ENCODE measurements at places on chromosomes 7 and 10.

GRCh38 chr10:71294091-71294561 is 24.9 kb upstream of the SLC29A3 start:
- DNase-seq, result no peak

GRCh38 chr7:30791114-30791513 is 19.9 kb downstream of the MINDY4 start:
- no peak for DNase-seq

DNA sequence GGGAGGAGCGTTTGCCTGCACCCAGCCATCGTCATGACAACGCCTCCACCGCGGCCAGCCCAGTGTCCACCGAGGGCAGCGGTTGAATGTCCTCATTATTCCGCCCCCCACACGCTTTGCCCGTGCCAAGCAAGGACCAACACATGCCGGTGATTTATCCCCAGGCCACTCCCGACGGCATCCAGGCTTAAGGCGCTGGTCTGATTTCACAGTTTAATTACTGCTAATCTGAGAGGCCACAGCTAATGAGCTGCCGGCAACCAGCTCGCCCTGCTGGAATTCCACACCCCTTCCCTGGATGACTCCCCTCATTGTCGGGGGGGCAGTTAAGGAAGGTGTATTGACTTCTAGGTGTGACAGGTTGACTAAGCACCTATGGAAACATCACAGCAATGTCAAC is 432.3 kb downstream of the DNAJB6 start:
- no peak for DNase-seq

- DNase-seq, result no peak
Observed at GRCh38 chr7:68309271-68309670, 1289.0 kb upstream of the AUTS2 start.

DNA sequence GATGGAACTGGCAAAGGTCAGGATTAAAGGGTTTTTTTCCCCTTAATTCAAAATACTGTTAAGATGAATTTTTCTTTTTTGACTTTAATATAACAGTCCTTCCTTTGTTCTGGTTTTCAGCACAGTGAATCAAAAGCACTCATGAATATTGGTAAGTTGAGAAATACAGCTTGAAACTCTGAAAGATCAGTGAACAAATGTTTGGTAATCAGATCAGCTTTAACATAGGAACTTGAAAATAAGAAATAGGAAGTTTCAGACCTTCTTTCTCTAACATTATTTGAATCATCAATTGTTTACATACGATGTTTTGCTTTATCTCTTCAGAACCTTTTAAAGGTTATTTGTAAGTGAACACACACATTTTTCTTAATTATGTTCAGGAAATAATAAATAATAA is 90.5 kb downstream of the SGMS1 start:
- DNase-seq, result no peak

- no peak for DNase-seq
Observed at GRCh38 chr7:154744861-154745258, 258.1 kb downstream of the PAXIP1 start.

DNA sequence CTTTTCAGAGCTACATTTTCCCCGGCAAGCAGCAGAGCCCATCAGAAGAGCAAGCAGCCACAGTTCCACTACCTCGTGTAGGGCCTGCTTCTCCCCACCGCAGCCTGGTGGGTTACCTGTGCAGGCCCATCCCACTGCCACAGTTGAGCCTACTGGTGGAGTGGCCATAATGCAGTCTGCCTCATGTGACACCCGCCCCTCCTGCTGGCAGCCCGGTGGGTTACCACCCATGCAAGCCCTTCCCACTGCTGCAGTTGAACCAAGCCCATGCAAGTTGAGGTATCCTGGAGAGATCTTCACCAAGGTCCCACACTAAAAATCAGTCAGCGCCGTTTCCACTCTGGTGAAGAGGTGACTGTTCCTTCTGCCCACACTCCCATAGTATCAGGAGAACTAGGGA is 32.1 kb upstream of the CNNM1 start:
- DNase-seq, result no peak

GRCh38 chr7:104272767-104273384 is 55.5 kb upstream of the LHFPL3 start:
- DNase-seq, result peak; percentile 30

DNA sequence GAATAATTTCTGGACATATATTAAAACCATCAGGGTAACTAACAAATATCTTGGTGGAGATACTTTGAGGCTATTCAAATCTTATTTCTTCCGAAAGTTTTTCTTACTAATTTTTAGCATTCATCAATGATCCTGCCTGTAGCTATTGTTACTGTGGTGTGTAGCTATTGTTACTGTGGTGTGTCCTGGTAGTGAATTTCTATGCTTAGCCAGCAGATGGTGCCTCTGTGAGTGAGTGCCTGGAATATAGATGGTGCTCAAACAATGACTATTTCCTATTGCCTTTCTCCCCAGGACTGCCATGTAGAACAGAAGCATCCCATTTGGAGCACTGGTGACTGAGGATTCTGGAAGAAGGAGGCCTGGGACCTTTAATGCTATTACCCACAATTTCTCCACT is 245.7 kb downstream of the CCSER2 start:
- no peak for DNase-seq

DNA sequence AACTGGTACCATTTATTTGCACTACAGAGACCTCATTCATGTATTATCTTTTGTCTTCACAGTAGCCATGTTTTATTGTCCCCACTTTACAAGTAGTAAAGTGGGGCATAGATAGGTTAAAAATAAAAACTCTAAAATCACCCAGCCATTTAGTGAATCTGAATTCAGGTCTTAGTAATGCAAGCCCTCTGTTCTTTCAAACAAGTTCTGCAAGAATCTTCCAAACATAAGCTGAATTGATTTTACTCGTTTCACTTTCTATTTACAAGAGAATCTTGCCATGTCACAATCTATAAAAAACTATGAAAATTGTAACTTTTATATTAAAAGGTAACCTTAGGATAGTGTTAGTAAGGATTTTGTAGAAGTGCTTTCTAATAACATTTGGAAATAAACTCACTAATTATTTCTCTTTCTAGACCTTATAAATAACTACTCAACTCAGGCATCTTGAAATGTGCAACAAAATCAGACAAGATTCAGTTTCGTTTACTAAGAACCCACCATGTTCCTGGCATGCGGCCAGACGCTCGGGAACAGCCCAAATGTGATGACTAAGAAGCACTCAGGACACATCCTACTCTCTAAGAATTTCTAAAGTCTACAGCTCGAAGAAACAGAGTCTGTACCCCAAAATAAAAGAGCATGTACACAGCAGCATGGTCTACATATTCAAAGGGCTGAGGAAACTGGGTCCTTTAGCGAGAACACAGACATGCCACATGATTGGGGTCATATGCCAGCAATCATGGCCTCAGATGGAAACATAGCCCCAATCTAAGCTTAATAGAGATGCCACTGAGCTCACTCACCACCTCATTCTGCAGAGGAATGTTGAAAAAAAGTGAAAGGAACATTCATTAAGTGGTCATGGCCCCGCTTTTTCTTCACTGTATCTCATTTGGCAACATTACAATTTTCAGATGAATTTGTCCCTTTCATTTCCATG is 167.6 kb downstream of the AMPH start:
- DNase-seq, result peak; percentile 47

- DNase-seq, result peak; percentile 75
Observed at GRCh38 chr7:90766814-90767564, 170.9 kb downstream of the CDK14 start.

DNA sequence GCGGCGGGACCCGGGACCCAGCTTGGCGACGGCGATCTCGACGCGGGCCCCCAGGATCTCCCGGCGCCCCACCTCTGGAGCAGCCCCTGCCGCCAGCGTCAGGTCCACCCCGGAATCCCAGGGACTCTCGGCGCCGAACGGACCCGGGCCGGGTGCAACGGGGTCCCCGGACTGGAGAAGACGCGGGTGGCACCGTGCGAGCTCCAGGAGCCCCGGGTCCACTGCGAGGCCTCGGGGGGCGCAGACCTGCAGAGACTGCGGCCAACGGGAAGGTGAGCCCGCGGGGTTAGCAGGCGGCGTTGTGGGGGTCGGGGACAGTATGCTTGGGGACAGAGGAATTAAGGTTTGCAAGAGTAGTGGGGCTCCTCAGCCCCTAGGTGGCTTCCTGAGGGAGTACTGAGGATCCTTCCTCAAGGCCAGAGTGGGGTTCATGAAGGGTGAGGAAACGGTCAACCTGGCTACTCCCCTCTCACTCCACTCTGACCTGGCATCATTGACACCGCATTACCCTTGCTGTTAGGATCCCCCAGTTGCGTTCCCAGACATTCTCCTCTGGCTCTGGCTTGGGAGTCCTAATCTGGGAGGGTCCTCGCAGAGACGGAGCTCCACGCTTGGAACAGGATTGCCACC is 353 bp downstream of the EPHB6 start:
- no peak for DNase-seq

DNA sequence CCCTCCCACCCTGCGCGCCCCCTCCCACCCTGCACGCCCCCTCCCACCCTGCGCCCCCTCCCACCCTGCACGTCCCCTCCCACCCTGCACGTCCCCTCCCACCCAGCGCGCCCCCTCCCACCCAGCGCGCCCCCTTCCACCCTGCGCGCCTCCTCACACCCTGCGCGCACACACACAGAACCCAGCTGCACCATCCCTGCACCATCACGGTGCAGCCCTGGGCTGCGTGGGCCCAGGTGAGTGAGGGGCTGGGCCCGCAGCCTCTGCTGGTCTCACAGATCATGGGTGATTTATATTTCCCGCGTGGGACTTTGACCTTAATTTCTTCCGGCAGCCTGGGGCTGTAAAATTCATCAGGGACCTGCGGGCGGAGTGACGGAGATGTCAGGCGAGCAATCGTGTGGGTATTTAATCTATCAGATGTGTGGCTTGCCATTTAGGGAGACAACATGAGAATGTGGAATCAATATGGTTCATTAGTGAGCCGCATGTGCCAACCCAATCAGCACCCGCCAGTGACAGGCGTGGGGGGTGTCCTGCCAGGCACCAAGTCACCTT is 57.7 kb downstream of the C10orf105 start:
- DNase-seq, result no peak

- no peak for DNase-seq
Observed at GRCh38 chr10:48885376-48885775, 54.3 kb downstream of the LRRC18 start.

DNA sequence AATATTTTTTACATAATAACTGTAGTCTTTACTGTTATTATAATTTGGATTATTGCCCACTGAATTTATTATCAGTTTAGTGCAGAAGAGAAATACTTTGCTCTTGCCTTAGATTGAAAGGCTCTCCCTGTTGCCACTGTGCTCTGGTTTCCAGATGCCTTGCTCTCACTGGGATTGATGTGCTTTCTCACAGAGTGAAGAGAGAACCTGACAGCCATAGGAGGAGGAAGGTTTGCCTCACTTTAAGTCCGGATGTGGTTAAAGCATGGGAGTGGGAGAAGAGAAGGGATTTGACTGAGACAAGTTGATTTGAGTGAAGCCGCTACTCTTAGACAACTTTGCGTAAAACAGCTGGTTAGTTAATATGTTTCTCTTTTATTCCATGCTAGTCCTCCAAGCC is 68.2 kb upstream of the RPA3 start:
- no peak for DNase-seq

DNA sequence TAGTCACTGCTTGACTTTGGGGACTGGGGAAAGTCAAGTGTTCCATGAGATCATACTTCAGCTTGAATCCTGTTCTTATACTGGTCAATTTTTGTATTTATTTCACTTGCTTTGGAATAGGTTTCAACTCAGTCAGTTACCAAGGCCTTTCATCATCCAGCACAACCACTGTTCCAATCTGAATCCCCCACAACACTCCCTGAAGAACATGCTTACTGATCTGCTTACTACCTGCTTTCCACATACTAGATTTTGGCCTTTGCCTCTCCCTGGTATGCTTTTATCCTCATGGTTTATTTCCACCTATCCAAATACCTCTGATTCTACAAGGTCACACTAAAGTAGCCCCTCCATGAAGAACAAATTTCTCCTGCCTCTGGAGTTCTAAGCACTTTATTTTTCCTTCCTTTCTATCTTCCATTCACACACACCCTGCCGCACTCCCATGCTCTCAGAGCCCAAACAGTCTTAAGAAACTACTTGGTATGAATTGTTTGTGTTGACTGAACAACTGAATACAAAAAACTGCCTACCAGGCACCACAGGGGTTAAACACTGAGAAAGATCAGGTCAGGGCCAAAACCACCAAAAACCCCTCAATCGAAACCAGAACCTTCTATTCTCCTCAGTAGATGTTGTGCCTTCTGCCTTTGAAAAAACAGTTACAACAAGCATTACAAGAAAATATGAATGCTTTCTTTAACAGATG is 178.1 kb downstream of the AVL9 start:
- no peak for DNase-seq

DNA sequence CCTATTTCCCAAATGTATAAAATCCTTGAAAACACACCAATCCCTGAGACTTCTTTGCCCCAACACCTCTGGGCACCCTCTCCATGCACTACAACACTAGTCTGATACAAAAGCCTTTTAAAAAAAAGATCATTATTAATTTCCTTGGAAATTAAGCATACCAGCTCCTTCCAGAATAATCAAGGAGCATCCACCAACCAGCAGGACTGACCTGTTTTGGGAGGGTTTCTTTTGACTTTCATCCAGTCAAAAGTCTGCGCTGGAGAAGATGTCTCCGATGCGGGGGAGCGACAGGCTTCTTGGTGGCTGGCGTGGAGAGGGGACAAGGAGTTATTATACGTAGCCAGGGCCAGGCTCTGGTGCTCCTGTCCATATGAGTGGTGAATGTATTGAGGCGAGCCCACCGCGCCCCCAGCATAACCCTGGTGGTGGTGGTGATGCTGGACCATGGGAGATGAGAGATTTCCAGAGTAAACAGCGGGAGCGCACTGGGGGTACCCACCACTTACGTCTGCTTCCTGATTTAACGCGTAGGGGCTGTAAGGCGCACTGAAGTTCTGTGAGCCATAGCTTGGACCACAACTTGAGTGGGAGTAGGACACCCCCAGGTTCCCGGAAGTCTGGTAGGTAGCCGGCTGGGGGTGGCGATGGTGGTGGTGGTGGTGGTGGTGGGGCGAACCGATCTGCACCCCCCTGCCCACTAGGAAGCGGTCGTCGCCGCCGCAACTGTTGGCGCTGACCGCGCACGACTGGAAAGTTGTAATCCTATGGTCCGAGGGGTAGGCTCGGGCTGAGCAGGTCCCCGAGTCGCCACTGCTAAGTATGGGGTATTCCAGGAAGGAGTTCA is 527 bp downstream of the HOXA1 start:
- no peak for DNase-seq

GRCh38 chr10:113007343-113007771 is 57.3 kb downstream of the TCF7L2 start:
- no peak for DNase-seq

DNA sequence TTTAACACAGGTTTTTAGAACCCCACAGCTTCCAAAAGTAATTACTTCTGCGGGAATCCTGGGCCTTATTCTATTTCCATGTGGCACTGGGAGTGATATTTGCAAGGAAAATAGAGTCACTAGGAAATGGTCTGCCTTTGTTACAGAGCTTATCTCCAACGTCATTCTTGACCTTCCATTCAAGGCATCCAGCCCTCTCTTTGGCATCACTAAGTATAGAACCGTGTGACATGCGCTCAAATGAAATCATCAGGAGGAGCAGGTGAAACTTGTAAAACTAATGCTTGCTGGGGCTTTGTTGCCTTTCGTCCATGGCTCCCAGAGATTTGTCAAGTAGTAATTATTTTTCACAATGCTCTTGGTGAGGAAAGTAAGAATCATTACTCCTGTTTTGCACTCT is 73.4 kb downstream of the PAPSS2 start:
- DNase-seq, result no peak

DNA sequence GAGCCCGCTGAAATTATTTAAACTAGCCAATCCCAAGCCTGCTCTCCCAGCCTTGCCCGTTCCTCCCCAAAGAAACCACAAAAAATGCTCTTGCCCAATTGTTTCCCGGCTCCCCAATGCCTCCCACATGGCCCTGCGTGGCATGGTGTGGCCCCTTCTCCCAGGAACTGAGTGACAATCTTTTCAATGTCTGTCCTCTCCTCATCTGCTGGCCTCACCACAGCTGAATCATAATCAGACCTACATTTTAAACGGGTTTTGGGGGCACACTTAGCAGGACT is 201.5 kb downstream of the PRPF18 start:
- no peak for DNase-seq

All from RCC 7860 (cell line).